ENCODE measurements at places on chromosomes 3 and 15.

- DNase-seq = no peak
These were observed 33.3 kb downstream of the TM4SF18 start for GRCh38 chr3:149299938-149300801.

DNA sequence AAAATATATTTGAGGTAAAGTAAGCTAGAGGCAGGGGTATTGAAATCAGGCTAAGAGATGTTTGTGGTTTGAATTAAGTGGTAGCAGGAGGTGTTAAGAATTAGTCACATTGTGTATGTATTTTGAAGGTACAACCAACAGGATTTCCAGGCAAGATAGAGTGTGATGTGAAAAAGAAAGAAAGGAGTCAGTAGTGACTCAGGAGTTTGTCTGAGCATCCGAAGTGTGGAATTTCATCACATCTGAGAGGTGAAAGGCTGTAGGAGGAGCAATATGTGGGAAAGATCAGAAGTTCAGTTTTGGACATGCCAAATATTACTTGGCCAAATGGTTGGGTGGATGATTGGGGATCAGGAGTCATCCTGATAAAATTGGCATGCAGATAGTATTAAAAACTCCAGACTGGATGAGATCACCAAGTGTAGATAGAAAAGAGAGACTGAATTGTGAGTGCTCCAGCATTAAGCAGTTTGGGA is 32.1 kb upstream of the EBLN2 start:
- no peak for DNase-seq

DNA sequence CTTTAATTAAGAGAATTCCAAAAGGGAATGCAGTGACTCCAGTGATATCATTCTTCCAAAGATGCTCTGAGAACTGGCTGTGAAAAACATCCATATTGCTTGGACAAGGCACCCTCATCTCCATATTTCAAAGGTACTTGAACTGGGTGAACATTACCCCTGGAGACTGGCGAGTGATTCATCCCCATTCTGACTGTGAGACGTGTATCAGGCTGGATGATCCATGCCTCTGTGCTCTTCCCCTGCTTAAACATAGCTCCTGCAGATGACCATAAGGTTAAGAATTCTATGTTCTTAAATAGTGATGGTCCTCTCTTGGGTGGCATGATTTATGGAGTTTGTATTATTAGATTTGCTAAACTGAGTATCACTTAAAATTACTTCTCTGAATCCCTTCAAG is 137.8 kb downstream of the GABRB3 start:
- no peak for DNase-seq

DNA sequence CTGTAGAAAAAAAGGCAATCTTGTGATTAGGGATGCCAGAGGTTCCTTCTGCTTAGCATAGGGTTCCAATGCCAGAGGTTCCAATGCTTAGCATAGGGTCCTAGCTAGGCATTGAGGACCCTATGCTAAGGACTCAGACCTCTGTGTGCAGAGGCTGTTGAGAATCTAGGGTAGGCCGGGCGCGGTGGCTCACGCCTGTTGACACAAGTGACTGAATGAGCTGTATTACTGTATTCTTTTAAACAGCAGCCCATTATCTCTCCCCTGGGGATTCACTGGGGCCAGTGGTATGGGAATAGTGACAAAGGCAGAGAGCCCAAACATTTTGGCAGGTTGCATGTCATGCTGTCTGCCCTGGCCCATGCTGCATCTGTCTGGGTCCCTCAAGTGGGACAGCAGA is 16.2 kb downstream of the PAK6 start:
- no peak for DNase-seq

DNA sequence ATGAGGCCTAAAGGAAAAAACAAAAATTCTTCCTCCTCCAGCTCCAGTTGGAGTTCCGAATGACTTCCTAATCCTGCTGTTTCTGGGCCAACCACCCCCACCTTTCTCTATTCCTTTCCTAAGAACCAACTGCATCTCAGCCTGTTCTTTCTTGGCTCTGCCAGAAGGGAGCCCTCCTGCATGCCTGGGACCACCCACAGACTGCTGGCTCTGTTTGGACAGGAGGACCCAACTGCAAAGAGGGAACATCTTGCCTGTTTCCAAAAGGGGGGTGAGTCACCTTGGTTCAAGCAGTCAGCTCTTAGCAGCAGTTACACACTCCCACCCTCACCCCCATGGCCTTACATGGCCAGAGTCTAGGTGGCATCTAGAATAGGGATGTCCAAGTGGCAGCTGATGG is 116.0 kb upstream of the PRICKLE2 start:
- no peak for DNase-seq

DNA sequence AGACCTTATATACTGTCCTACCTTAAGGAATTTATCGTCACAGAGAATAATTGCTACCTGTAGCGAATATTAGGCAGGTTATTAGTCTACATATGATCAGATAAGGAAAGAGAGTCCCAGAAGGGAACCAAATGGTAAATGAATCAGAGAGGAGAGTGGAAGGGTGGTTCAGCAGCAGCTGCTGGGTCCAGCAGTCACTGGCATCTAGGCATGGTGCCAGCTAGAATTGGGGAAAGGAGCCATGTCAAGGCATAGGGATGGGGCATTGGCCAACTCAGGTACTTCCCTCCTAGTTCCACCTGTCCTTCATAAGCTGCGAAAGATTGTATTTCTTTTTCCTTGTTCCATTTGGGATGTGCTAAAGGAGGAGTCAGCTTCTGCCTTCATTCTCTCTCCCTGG is 23.4 kb downstream of the HACD3 start:
- DNase-seq = no peak

GRCh38 chr3:171228240-171228639 is 201.7 kb upstream of the SLC2A2 start:
- DNase-seq = no peak

DNA sequence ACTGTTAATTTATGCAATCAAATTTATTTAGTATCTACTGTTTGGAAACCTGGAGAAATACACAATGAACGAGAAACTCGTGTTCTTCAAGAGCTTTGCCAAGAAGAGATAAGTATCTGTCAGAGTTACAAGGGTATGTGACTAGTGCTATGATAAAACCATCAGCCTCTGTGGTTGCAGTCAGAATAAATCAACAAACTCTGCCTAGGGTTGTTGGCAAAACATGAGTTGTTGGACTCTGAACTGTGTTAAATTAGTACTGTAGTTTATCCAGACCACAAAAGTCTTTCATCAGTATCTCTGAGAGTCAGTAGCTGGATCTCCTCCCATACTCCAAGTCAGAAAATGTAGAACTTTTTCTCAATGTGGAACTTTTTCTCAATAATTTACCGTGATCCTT is 918.4 kb downstream of the NAALADL2 start:
- DNase-seq = no peak

GRCh38 chr3:46912986-46913385 is 35.5 kb downstream of the PTH1R start:
- DNase-seq = no peak

- no peak for DNase-seq
These were observed 8.9 kb downstream of the ACAN start for GRCh38 chr15:88812133-88812532.

DNA sequence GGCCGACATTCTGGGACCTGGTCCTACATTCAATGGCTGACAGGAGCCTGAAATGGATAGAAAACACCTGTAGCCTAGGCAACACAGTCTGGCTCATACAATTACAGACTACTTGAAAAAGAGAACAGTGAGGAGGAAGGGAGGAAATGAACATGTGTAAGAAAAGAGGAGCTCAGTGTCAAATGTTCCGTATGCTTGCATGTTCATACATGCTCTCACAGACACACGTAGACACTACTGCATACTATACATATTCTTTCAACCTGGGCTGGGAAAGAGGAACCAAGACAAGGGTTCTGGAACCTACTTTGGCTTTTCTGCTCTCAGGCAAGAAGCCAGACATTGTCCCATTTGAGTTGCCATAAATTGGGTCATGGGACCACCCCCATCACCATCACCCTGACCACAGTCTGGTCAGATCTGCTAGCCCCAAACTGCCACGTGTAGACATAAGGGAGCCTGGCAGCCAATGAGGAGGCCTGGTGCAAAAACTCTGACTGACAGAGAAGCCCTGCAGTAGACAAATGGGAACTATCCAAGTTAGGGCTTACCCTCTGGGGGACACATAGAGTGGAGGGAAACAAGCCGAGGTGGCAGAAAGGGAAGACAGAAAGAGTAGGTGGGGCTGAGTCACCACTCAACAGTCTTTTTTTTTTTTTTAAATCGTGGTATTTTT is 310.0 kb downstream of the SHQ1 start:
- DNase-seq = no peak

DNA sequence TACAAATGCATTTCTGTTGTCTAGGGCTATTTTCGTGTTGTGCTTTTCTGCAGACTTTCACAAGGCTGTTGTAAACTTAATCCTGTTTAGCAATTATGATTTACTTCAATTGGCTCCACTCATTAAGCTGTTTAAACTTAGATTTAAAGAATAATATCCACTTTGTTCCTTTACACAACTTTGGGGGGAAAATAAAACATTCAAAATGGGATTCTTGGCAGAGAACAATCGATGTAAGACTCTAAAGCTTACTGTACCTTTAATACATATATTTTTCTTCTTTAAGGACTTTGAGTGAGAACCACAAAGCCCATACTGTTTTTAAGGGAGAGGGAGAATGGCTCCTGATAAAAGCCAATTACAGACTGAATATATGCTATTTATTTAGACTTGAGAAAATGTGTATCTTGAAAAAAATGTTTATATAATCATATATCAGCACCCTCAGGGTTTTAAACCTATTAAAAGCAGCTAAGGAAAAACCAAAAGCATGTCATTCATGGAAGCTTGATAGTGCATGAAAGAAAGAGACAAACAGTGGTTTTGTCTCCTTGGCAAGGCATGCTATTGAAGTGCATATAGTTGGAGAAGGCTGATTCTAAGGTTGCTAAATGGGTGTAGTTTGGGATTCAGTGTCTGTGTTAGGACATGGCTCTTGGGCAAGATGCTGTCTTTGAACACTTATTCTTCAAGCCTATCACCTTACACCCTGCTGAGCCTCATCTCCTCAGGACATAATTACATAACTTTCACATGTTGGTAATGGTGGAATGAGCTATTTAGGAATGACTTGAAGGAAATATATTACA is 293.4 kb upstream of the TBC1D5 start:
- no peak for DNase-seq

- DNase-seq = no peak
These were observed 34.3 kb downstream of the ADAMTSL3 start for GRCh38 chr15:83688201-83688600.

DNA sequence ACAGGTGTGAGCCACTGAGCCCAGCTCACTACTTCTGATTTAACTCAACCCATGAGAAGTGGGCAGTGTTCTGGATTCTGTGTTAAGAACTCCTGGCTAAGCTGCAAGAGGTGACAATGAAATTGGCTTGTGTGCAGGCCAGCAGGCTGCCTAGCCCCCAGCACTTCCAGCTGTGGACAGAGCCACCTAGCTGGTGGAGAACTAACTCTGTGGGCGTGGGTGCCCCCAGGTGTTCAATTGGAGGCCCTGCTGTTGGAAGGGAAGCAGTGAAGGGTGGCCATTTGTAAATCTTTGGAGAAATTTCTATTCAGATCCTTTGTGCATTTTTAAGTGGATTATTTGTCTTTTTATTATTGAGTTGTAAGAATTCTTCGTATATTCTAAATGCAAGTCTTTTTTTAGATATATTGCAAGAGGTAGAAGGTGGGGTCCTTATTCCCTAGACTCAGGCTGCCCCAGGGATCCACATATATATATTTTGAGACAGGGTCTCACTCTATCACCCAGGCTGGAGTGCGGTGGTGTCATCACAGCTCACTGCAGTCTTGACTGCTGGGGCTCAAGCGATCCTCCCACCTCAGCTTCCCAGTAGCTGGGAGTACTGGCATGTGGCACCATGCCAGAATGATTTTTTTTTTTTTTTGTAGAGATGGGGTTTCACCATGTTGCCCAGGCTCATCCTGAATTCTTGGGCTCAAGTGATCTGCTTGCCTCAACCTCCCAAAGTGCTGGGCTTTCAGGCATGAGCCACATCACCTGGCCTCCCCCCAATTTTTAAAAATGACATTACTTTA is 7.2 kb upstream of the SCAMP5 start:
- DNase-seq = no peak

GRCh38 chr15:85685356-85685755 is 109.4 kb downstream of the KLHL25 start:
- no peak for DNase-seq

- no peak for DNase-seq
These were observed 32.5 kb upstream of the CCDC54 start for GRCh38 chr3:107344722-107345121.

DNA sequence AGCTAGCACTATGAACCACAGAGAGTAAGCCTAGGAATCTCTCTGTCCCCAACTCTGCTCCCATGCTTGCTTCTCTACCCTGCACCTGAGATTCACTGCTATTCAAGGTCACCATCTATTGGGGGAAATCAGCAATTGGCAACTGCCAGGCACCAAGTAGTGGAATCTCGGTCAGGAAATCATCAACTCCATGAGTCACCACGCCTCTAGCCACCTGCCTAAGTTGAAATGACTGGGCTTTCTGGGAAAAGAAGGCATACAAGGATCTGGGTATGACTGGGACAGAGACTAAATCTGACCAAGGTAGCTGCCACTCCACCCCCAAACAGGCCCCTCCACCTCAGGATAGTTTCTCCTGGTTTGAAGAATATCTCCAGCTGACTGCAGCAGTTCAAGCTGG is 464.1 kb upstream of the CBLB start:
- DNase-seq = no peak

DNA sequence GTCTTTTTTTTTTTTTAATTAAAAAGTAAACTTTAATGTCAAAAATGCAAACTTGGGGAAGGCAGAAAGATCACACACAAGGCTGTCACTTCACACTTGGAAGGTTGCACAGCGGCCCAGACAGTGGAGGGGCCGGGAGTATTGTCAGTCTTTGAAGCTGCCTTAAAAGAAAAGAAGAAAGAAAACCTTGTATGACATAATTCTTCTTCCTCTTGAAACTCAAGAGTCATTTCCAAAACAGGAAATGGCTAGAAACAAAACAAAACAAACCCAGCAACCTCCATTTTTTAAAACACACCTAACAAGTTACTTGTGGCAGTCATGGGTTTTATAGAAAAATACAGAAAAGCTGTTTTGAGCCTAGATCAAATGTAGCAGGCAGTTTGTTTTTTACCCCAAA is 68.1 kb upstream of the MAGI1 start:
- DNase-seq = no peak

DNA sequence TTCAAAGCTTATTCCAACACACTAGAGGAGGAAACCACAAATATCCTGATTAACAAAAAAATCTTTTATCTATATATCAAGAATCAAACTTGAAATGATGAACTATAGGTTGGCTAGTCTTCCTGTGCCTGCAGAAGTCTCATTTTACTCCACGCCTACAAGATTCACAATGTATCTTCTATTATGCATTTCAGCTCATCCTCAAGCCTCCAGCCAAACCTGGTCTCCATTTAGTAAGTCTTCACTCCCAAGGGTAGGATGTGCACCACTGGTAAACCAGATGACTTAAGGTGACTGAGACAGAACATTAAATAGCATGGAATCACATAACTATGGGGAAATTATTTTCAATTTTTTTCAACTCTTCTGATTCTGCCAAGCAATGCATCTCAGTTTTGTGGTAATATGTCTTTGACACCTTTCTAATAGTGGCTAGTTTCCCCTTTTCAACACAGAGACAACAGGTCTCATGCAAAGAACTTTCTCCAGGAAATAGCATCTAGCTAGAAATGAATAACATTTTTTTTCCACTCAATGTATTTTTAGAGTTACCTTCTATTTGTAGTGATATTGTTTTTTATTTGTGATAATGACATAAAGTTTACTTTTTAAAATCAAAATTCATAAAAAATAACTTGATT is 166.9 kb downstream of the TNIK start:
- DNase-seq = no peak

- DNase-seq = no peak
These were observed 43.7 kb downstream of the PARP15 start for GRCh38 chr3:122621112-122621511.

GRCh38 chr15:50452927-50453326 is 28.7 kb downstream of the USP8 start:
- DNase-seq = no peak
